ENCODE measurements at places on chromosomes 5 and 9.

DNA sequence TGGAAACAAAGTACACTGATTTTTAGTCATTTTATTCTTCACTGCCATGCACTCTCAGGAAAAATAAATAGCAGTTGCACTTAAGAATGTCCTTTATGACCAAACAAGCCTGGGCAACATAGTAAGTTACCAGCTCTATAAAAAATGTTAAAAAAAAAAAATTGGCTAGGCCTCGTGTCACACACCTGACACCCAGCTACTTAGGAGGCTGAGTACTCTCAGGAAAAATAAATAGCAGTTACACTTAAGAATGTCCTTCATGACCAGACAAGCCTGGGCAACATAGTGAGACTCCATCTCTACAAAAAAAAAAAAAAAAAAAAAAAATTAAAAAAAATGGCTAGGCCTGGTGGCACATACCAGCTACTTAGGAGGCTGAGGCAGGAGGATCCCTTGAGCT, 304.6 kb downstream of the SLCO4C1 start:
- no peak for DNase-seq

DNA sequence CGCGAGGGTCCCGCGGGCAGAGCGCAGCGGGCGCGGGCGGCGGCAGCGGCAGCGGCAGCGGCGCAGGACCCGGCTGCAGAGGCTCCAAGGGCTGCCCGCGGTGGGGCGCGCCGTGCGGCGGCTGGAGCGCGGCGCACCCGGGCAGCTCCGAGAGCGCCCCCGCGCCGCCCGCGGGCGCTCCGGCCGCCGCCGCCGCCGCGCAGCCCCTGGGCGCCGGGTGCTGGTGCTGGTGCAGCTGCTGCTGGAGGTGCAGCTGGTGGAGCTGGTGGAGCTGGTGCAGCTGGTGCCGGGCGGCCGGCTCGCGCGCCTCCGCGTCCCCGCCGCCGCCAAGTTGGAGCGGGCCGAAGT, 644 bp downstream of the IER5L start:
- DNase-seq = no peak

DNA sequence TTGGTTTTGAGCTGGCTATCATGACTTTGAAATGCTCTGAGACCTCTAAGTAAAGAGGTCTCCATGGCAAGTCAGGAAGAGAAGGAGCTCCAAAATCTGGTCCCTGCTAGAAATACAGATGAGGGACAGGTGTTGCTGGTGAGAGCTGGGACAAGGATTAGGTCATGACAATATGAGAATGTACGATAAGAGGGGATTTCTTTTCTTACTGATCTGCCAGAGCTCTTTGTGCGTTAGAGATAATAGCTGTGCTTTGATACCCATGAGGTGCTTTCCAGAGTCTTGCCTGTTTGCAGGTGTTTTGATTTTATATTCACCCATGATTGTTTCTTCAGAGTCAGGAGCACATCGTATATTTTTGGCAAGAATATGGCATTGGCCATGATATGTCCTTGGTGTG, 56.5 kb downstream of the ANKRD33B start:
- no peak for DNase-seq

GRCh38 chr5:59062986-59063683, 480.3 kb downstream of the RAB3C start:
- no peak for DNase-seq

- no peak for DNase-seq
These were observed 8.6 kb upstream of the PAPPA start for GRCh38 chr9:116145036-116145435.

GRCh38 chr9:134870746-134871662, 9.6 kb upstream of the FCN2 start:
- DNase-seq = no peak

- DNase-seq = no peak
These were observed 283.1 kb downstream of the EFNA5 start for GRCh38 chr5:107387526-107388140.

- DNase-seq = no peak
These were observed 39.3 kb upstream of the KIAA1958 start for GRCh38 chr9:112447283-112447761.

- DNase-seq = no peak
These were observed 64.9 kb upstream of the ECM2 start for GRCh38 chr9:92600462-92601261.

- DNase-seq = no peak
These were observed 13.7 kb upstream of the ADAMTS16 start for GRCh38 chr5:5126444-5126843.

DNA sequence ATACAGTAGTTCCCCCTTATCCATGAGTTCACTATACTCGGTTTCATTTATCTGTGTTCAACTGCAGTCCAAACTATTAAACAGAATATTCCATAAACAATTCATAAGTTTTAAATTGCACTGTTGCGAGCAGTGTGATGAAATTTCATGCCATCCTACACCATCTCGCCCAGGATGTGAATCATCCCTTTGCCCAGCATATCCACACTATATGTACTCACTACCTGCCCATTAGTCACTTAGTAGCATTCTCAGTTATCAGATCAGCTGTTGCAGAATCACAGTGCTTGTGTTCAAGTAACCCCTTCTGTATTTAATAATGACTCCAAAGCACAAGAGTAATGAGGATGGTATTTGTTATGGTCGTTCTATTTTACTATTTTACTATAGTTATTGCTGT, 51.5 kb downstream of the SHOC1 start:
- DNase-seq = no peak

DNA sequence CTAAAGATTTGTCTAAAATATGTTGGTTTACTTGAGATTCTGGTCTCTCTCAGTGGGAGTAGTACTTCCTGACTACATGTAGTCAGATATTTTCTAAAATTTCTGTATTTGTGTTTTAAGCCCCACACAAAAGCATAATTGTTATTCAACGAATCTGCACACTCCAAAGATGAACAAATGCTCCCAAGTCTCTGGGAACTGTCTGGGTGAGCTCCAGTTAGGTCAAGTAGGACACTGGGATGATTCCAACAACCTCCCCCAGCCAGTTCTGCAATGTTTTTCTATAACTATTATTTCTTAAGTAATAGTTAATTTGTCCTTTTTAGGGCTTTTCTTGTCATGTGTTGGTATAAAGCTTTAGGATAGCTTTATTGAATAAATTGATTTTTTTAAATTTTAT, 174.6 kb downstream of the FAM174A start:
- DNase-seq = no peak

GRCh38 chr5:5078009-5078897, 61.9 kb upstream of the ADAMTS16 start:
- no peak for DNase-seq

All from activated CD8-positive, alpha-beta memory T cell treated with anti-CD3 and anti-CD28 coated beads, Interleukin-2, amount 10 ng/mL, durations not matched to agents 7 days and 5 days (primary cell).